ENCODE measurements at places on chromosomes 7 and 10.
A peak's percentile ranks its signal among the peaks of the same experiment; 100 is the strongest.

- DNase-seq, result no peak
Observed at GRCh38 chr10:112078003-112078402, 105.6 kb downstream of the GPAM start.

- no peak for DNase-seq
Observed at GRCh38 chr7:80843018-80843677, 75.7 kb downstream of the SEMA3C start.

GRCh38 chr7:12788171-12788570, 100.7 kb downstream of the ARL4A start:
- DNase-seq, result no peak

DNA sequence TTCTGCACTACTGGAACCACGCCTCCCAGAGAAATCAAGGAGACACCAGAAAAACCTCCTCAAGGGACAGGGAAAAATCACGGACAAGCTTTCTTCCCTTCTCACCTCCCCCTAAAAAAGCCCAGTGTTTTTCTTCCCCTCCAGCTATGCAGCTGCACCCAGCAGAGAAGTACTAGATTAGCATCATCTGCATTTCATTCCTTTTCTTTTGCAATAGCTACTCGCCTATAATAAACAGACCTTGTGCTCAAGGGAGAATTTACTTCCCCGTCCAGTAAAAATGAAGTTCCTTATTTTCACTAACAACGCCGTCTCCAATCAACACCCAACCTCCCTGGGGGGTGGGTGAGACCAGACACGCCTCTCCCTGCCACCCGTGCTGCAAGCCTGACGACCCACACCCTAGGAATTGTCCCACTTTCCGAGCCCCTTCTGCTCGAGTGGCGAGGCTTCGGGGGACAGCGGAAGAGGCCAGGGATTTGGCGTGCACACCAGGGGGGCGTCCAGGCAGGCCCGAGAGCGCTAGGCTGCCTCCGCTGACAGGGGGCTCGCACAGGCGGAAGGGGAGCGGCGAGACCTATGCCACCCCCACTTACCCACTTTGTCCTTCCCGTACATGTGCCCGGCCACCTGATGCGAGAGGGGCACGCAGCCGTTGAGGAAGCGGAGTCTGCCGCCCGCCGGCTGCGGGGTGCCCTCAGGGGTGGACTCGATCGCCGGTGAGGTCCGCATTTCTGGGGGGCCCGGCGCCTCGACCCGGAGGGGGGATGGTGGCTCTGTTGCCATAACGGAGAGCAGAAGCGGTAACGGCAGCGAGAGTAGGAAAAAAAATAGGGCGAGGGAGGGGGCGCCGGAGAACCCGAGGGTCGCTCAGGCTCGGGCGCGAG, 625 bp downstream of the IPMK start:
- peak; percentile 23 for DNase-seq

DNA sequence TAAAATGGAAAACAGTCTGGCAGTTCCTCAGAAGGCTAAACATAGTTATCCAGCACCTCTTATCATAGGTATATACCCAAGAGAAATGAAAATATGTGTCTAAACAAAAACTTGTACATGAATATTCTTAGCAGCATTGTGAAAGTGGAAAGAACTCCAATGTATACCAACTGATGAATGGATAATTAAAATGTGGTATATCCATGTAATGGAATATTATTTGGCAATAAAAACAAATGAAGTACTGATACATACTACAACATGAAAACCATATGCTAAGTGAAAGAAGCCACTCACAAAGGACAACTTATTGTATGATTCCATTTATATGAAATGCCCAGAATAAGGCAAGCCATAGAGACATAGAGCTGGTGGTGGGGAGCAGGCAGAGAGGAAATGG, 32.2 kb upstream of the NAMPT start:
- DNase-seq, result no peak

Measured in iPS-NIHi11 (cell line).